SK-N-DZ (cell line): ENCODE measurements at places on chromosomes 1 and 21.

GRCh38 chr1:11316701-11317100 lies 43.7 kb downstream of the UBIAD1 start:
- no peak for DNase-seq

GRCh38 chr1:46053734-46054133 lies 78.7 kb downstream of the PIK3R3 start:
- no peak for DNase-seq

- no peak for DNase-seq
These were observed 9.6 kb downstream of the FNDC7 start for GRCh38 chr1:108722292-108722691.

GRCh38 chr1:205600085-205600484 lies 31.7 kb downstream of the ELK4 start:
- no peak for DNase-seq

- no peak for DNase-seq
These were observed 145.2 kb downstream of the PGBD5 start for GRCh38 chr1:230280906-230281413.

- no peak for DNase-seq
These were observed 94.4 kb upstream of the KRTAP19-8 start for GRCh38 chr21:31132574-31133242.

GRCh38 chr1:211896958-211897357 lies 66.4 kb upstream of the LPGAT1 start:
- no peak for DNase-seq

GRCh38 chr1:5297180-5297885 lies 642.9 kb downstream of the AJAP1 start:
- no peak for DNase-seq

- DNase-seq, result no peak
These were observed 115.6 kb downstream of the SIK1 start for GRCh38 chr21:43311301-43311817.

DNA sequence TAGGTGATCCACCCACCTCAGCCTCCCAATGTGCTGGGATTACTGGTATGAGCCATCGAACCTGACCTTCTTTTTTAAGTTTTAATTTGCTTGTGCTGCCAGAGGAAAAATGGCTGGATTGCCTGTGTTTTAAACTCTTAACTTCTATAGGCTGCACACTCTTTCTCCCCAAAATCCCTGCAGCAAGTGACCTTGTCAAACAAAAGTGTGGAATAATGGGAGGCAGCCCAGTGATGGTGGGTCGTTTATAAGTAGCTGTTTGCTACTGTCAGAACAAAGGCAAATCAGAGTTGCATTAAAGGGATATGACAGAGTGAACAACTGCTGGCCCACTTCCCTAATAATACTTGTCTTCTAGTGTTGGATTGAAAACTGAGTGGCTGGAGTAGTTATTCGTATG lies 74.2 kb downstream of the ADGRL2 start:
- no peak for DNase-seq
